Stimulated activated CD4-positive, alpha-beta T cell treated with anti-CD3 and anti-CD28 coated beads, Interleukin-15, amount 100 ng/mL, for 1 hour (primary cell): ENCODE measurements at places on chromosomes 7 and 10.

GRCh38 chr10:81215498-81215897 lies 659.5 kb upstream of the NRG3 start:
- no peak for DNase-seq

GRCh38 chr10:29227201-29227600 lies 61.7 kb upstream of the LYZL1 start:
- no peak for DNase-seq

DNA sequence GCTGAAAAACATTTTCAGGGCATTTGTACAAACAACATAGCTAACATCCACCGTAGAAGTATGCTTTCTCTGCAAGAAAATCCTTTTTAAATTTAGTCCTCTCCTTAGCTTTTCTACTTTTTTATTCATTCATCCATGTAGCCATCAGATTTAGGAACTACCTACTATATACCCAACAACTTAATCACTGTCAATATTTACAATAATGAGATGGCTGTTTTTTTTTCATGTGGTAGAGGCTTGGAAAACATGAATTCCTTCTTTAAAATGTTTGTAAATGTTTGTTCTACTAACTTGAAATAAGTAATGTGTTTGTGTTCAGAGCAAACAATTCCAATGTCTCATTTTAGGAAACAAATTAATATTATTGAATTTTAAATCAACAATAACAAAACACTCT lies 78.2 kb upstream of the CAV2 start:
- DNase-seq = no peak

GRCh38 chr10:73875139-73875475 lies 752 bp upstream of the CAMK2G start:
- DNase-seq = no peak

DNA sequence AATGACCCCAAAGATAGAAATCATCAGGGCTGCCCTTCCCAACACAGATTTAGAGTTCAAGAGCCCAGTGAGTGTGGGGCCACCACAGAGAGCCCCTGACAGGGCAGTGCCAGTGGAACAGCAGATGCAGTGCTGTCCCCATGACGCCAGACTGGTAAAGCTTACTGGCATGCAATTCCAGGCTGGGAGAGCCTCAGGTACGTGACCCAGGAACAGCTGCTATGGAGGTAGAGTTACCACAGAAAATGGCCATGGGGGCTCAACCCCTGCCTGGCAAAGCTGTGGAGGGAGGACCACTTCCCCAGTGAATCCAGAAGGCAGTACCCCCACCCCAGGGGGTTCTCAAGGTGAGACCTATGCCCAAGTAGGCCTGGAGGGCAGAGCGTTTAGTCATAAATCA lies 228.5 kb downstream of the POLR1F start:
- DNase-seq = no peak

DNA sequence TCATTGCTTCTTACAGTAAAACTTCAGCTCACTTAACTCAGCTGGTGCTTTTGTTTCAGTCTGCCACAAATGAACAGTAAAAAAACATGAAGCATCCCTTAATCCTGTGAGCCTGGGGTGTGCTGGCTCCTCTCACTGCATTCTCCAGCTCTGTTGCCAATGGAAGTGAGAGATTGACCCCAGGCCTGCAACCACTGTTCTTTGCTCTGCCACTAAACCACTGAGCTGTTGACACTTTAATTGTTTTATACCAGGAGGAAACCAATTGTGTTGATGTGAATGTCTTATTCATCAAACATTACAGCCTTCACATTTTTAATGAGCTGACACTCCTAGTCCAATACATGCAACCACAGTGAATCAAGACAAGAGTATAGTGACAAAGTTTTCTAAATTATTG lies 69.4 kb upstream of the FZD1 start:
- no peak for DNase-seq

- no peak for DNase-seq
Observed at GRCh38 chr7:30730097-30730496, 21.8 kb upstream of the INMT start.

DNA sequence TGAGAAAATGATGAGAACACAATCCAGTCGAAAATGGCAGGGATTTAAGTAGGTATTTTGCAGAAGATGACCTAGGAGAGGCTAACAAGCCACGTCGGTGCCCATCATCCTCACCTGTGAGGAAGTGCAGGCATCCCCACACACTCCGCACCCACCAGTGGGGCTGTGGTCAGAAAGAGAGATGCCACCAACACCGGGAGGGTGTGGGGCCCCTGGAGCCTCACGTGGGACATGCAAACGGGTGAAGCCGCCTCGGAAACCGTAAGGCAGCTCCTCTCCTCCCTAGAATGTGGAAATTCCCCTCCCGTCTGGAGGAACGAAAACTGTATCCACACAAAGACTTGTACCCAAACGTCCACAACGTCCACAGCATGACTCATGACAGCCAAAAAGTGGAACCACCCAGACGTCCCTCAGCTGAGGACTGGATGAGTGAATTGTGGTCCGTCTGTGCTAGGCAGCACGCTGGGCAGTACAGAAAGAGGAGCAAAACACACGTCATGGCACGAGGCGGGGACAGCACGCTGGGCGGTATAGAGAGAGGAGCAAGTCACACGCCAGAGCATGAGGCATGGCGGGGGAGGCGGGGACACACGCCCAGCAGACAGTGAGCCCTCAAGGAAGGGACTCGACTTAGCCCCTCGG lies 246.0 kb downstream of the ELFN1 start:
- DNase-seq = no peak

- no peak for DNase-seq
Observed at GRCh38 chr7:91286432-91286831, 22.2 kb downstream of the FZD1 start.
